ENCODE measurements at places on chromosomes 4 and X.

GRCh38 chr4:2340272-2341061 is 78.0 kb downstream of the ZFYVE28 start:
- DNase-seq: no peak

GRCh38 chr4:82495666-82496065 is 65.3 kb downstream of the ENOPH1 start:
- DNase-seq: no peak

DNA sequence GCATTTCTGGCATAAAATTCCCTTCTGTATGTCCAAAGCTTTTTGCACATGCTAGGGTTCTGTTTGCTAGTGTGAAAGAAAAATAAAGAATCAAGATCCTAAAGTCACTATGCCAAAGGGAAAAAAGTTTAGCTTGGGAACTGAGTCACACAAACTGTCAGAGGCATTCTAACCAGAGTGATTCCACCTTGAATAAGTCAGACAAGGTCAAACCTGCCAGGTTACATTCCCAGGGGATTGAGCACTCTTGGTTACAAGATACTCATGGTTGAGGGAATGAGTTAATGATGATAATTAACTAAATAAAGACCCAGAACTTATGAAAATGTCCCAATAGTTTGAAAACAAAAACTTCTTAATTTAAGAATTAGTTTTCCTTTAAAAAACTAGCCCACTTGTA is 13.7 kb upstream of the UGT2B17 start:
- no peak for DNase-seq

DNA sequence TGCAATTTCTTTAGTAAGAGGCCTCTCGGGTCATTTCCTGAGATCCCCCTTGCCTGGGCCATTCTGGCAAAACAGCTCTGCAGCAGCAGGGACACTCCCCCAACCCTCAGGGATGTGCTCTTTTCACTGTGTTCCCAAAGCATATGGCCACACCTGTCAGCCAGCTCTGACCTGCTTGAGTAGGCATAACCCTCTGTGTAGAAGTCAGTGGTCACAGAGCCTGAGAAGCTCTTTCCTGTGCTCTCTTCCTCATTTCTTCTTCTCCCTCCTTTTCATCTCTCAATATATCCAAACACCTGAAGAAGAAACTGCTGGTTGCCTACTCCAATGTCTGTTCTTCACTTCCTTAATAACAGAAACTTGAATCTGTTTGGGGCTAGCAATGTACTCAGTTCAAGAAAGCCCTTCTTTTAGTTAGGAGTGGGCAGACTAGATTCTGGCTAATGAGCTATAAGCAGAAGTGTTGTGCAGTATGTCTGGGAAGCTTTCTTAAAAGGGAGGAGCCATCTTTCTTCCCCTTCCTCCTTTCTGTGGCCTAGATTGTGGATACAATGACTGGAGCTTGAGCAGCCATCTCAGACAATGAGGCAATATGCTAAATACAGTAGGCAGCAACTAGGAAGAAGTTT is 73.3 kb downstream of the PRPS1 start:
- DNase-seq: no peak

- DNase-seq: no peak
Measured at GRCh38 chr4:55372259-55372658, 23.5 kb upstream of the TMEM165 start.

DNA sequence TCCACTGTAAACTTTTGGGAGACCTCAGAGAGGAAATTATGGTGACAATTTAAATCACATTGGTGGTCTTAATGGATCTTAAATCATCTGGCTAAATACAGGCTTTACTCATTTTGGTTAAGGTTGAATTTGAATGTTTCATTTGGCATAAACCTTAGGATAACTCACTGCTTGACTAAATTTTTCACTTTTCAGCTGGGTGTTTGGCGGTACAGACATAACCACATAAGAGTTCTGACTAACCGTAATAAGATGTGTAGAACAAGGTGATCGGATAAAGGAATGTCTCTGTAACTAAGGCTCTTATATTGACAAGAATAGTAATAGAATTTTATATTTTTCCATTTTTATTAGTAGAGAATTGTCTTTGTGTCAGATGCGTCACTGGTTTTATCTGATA is 281.0 kb downstream of the BMPR1B start:
- no peak for DNase-seq

- DNase-seq: no peak
Measured at GRCh38 chrX:118974908-118975671, 672 bp downstream of the LONRF3 start.

DNA sequence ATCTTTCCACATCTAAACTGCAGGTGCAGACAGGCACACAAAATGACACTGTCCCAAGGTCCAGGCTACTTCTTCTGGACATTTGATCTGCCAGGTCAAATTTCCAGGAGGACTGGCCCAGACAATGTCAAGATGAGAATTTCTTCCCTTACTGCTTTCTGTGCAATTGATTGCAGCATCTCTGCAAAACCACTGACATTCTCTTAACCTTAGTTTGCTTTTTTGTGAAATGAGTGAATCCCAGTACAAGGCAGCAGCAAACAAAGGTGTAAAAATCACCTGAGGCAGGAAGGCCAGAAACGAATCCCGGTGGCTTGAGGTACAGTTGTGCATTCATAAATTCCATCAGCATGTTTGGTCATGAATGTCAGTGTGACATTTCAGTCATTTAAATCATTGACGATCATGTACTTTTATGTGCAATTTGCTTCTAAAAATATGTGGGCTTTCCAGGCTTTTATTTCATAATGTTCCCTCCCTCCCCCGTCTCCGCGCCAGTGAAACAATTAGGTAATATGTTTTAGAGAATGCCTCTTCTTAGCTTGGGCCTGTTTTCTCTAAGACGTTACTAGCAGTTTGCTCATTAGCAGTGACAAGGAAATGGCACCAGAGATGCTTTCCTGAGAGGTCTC is 39.1 kb downstream of the NHS start:
- no peak for DNase-seq

GRCh38 chr4:38740303-38740702 is 42.5 kb downstream of the TLR10 start:
- DNase-seq: no peak

- no peak for DNase-seq
Measured at GRCh38 chrX:125378205-125378604, 58.5 kb downstream of the TEX13C start.

GRCh38 chr4:3702561-3703221 is 63.5 kb upstream of the ADRA2C start:
- DNase-seq: no peak

DNA sequence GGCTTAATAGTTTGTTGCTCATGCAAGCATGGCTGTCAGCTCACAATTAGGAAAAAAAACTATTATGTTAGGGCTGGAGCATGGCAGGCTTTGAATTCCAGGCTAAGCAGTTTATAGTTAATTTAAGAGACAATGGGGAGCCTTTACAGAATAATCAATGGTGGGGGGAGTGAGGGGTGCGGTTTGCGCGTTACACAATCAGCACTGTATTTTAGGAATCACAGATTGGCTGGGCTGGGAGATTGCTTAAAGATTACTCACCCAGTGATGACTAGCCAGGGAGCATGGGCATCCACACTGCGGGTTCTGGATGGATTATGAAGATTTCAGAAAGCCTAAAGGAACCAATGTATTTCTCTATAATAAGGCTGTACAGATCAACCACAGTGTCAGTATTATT is 186.6 kb downstream of the SOX3 start:
- DNase-seq: no peak

DNA sequence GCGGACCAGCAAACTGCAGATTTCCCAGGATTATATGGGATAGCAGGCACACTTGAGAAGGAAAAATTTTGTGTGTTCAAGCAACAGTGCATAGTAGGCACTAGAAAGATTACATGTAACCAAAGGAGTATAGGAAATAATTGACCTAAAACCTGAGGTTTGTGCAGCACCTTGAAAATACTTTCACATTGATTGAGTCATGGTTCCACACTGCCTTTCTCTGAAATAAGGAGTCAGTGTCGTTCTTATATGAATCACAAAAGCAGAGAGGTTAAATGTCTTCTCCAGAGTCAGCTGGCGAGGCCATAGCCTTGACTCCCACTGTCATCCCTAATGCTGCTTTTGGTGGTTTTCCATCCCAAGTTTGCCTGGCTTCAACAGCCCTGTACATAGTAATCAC is 138.9 kb downstream of the SOWAHB start:
- DNase-seq: no peak

All from stimulated activated CD4-positive, alpha-beta T cell treated with anti-CD3 and anti-CD28 coated beads, Interleukin-15, amount 100 ng/mL, for 1 hour (primary cell).